GM06990 (cell line): ENCODE measurements at places on chromosomes 2 and 18.

GRCh38 chr2:159004849-159005248 is 36.4 kb downstream of the TANC1 start:
- DNase-seq = no peak

DNA sequence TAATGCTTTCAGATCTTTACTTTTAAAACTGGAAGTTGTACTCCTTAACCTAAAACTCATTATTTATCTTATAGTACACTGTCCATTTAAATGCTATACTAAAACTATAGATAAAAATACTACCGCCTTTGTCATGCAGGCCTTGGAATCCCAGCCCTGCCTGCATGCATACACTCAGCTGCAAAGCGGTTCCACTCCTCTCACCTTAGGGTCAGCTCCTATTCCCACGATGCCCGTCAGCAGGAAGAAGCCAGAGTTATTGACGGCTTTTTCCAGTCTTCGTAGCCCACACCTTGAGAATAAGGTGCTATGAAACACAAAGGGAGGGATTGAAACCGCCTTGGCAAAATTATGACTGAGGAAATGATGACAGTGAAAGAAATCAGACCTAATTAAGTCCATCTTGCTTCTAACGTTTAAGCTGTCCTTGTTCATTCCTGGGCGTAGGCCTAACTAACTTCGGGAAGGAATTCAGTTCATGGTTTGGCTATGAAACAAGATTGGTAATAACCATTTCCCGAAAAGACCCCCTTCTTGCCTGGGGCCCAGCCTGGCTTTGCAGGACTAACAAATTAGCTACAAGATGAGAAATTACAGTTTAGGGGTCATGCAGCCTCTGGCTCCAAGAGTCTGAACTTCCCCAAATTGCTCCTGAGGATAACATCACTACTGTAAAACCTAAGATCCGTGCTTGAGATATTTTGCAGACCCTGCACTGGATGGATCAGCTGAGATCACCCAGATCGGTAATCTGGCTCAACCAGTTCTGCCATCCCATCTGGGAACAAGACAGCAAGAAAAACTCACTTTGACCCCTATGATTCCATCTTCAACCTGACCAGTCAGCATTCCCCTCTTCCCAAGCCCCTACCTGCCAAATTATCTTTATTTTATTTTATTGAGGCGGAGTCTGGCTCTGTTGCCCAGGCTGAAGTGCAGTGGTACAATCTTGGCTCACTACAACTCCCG is 17.1 kb downstream of the EPB41L5 start:
- no peak for DNase-seq

GRCh38 chr2:172249986-172250385 is 147.3 kb upstream of the DLX2 start:
- no peak for DNase-seq

DNA sequence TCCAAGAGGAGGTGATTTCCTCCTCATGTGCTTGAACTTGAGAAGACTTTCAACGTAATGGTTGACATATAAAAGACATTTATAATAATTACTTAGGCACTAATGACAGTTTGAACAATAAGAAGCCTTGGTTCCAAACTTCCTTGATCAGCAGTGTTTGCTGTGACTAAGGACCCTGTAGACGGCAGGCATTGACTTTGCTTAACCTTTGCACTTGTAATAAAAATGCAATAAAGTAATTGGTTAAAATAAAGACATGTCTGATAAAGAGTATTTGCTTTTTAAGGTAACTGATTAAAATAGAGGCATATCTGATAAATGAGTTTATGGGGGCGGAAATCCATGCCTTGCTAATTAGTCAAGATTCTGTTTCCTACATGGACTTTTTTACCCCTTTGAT is 82.2 kb upstream of the ST8SIA3 start:
- DNase-seq = no peak
